ENCODE measurements at places on chromosomes 4 and X. TPM values are rescaled to one million over a fixed set of nuclear protein-coding genes. Genes with fewer than 3 reads are reported as not detected.
A peak's percentile ranks its signal among the peaks of the same experiment; 100 is the strongest.

GRCh38 chrX:93741811-93742210 is 67.8 kb downstream of the FAM133A start:
- no peaks in the 10 kb centered on the region for H3K4me1 ChIP-seq
- H3K4me3 ChIP-seq: no peak overlapping the region
- DNase-seq: no peak
- no peak overlapping the region for H3K27ac ChIP-seq
- no peaks in the 10 kb centered on the region for H3K27me3 ChIP-seq

WDR17 gene
- total RNA-seq: 0.83 TPM

- H3K27ac ChIP-seq: peak overlapping the region; percentile 92
- peaks cover 20% of the 10 kb centered on the region for H3K4me1 ChIP-seq
- no peak for DNase-seq
Measured at GRCh38 chrX:155026420-155026726, 271 bp upstream of the FUNDC2 start.

FAM53A gene
- total RNA-seq: 1.6 TPM

- H3K27ac ChIP-seq: no peak within 1 kb of the TSS
- DNase-seq: no peak
- peaks cover 7% of the 10 kb centered on the region for H3K4me1 ChIP-seq
- H3K27me3 ChIP-seq: peaks cover 19% of the 10 kb centered on the region
- peaks cover 1% of the 10 kb centered on the region for H3K36me3 ChIP-seq
Measured at GRCh38 chr4:3766036-3766784, at the start of gene ADRA2C. ADRA2C (plus strand) TSS chr4:3766385; CDS start chr4:3766607, 222 bp downstream.

DNA sequence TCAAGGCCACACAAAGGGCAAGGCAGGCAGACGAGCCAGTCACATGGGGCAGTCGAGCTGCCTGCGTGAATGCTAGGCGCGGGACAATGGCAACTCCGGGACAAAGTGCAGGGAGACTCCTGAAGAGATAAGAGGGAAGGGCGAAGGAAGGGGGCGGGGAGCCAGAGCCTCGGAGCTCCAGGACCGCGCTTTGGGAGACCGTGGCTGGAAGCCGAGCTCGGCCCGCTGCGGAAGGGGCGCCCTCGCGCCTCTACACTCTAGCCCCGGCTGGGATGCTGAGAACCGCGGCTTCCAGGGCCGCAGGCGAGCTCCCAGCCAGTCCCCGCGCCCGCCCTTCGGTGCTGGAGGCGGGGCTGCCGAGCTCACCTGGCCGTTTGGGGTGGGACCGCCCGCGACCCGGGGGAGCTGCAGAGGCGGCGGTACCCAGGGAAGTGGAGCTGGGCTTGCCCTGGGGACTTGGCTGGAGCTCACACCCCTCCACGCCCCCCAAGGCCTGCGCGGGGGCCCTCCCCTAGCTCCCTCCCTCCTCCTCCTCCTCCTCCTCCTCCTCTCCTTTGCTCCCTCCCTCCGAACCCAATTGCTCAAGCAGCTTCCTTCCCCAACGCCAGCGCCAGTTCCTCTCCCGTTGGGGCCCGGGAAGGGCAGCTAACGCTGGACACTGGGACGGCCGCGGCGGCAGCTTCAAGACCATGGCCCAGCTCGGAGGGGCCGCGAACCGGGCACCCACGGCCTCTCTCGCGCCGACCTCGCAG is at the start of gene SOWAHD:
Gene SOWAHD, plus strand, starts transcription at position 610 of the 752 bp plus-strand sequence. Its CDS starts 80 bp downstream, at position 690.
- no peaks in the 10 kb centered on the region for H3K36me3 ChIP-seq
- peak; percentile 18 for DNase-seq
- no peaks in the 10 kb centered on the region for H3K27me3 ChIP-seq
- H3K27ac ChIP-seq: peak within 1 kb of the TSS; percentile 97

GRCh38 chr4:48431401-48431800 is 51.7 kb upstream of the SLC10A4 start:
- H3K4me1 ChIP-seq: peaks cover 35% of the 10 kb centered on the region
- no peaks in the 10 kb centered on the region for H3K27me3 ChIP-seq
- H3K4me3 ChIP-seq: no peak overlapping the region
- H3K36me3 ChIP-seq: peaks cover 6% of the 10 kb centered on the region
- peak; percentile 20 for DNase-seq

KCND1 gene
- 2.9 TPM for total RNA-seq

ARX gene
- not detected for total RNA-seq

SPANXB1 gene
- not detected for total RNA-seq

DNA sequence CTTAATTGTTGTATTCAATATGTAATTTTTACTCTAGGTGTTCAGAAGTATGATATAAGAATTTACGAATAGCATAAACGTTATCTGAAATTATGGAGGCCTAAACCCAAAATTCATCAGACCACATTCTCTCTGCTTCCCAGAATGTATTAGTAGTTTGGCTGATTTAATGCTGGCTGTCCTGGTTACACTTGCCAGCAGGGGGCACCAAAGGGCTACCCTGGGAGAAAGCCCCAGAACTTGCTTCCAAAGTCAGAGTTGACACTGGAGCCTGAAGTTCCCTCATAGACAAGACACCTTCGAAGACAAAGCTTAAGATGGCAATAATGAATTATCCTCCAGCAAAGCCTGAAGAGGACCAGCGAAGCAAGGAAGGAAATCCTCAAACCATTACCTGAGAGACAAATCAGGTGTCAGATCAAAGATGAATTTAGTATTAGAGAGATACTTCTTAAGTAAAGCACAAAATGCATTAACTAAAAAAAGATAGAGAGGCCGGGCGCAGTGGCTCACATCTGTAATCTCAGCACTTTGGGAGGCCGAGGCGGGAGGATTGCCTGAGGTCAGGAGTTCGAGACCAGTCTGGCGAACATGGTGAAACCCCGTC is 11.3 kb upstream of the ANOS1 start:
- H3K4me1 ChIP-seq: no peaks in the 10 kb centered on the region
- no peaks in the 10 kb centered on the region for H3K36me3 ChIP-seq
- H3K27me3 ChIP-seq: no peaks in the 10 kb centered on the region
- DNase-seq: peak; percentile 51
- no peak overlapping the region for H3K27ac ChIP-seq

DMRTC1B gene
- not detected for total RNA-seq

Measured in activated CD4-positive, alpha-beta T cell treated with anti-CD3 and anti-CD28 coated beads, Interleukin-2, amount 10 ng/mL, durations not matched to agents 7 days and 5 days (primary cell).